ENCODE measurements at places on chromosomes 11 and 22.

- no peak for DNase-seq
Measured at GRCh38 chr22:27577574-27577969, 224.0 kb downstream of the MN1 start.

GRCh38 chr22:39898997-39899396 is 1.9 kb upstream of the GRAP2 start:
- DNase-seq: no peak

DNA sequence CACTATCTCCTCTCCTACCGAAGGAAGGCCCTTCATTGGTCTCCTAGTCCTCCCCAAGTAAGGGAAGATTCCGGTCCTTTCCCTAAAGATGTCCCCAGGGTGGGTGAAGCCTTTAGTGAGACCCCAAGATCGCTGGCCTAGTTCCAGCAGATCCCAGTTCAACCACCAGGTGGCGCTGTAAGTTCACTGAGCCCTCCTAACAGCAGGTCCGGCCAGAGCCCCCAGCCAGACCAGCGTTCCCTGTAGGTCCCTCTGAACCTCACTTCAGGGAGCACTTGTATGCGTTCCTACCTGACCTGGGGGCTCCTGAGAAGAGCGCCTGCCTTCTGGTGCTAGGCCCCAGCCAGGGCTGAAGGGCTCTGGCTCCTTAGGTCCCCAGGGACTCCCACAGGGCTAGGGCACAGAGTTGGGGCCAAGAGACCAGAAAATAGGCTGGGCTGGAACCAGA is 38.1 kb downstream of the LMO1 start:
- DNase-seq: peak; percentile 65

GRCh38 chr11:47415949-47416472 is 7.6 kb downstream of the SLC39A13 start:
- DNase-seq: no peak

- no peak for DNase-seq
Measured at GRCh38 chr11:75762885-75763284, 5.7 kb upstream of the DGAT2 start.

- DNase-seq: no peak
Measured at GRCh38 chr11:127393460-127393997, 393.0 kb upstream of the KIRREL3 start.

DNA sequence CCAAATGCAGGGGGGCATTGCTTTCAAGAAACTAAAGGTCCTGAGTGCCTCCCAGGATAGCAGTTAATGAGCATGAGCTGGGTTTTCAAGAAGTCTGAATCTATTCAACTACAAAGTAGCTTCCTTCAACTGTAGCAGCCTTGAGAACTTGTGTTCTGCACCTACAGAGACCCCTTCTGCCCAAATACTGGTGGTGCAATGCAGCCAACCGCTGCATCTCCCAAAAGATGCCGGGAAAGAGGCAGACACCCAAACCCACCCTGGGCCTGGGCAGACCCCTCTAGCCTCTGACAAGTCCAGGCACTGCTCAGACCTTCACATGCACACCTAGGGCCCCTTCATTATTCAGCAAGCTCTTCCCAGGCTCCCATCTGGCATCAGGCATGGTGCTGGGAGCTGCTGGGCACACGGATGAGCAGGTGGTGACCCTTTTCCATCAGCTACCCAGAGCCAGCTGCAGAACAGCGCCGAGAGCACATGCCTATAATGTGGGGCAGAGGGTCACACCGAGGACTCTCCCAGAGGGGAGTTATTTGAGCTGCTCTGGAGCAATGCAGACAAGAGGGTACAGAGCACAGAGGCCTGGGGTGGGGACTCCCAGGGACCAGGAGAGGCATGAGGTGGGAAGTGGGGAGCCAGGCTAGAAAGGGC is 44.9 kb upstream of the ETS1 start:
- DNase-seq: no peak

DNA sequence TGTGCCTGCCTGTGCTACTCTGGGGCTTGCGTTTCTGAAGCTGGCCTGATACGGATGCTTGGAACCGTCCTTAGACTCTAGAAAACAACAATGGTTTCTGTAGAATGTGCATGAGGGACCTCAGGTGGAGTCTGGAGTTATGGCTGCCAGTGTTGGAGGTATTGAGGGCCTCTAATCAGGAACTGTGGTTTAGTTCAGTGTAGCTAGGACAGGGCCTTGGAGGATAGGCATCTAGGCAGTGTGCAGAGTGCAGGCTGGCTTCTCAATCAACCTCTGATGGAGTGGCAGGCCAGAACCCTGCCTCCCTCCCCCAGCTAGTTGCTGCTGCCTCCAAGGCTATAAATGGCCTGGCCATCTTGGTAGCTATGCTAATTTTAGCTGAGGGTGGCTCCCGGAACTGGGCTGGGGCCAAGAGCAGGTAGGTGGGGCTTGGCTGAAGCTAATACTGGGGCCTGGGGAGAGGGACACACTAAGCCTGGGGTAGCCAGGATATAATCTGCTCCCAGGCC is 4.0 kb downstream of the STIM1 start:
- DNase-seq: no peak

- no peak for DNase-seq
Measured at GRCh38 chr22:37033605-37034430, 14.3 kb downstream of the MPST start.

DNA sequence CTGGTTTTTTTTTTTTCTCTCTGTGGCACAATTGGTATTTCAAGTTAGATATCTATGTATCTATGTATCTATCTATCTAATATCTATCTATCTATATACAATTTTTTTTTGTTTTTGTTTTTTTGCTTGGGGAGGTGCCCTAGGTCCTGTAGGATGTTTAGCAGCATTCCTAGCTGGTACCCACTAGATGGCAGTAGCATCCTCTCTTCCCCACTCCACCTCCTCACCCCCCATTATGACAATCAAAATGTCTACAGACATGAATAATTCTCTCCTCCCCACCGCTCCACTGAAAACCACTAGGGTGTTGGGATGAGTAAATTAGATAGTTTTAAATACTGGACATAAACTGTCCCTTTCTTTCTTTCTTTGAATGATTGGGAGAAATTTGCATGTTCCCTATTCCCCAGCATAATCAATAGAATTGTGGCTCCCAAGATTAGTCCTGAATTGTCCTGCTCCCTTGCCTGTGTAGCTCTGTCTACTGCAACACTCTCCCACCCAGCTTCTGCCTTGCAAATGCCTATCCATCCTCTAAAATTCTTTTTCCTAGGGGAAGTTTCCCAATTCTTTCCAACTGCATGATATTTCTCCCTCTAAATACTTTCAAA is 1152.4 kb downstream of the LRRC4C start:
- no peak for DNase-seq

- DNase-seq: no peak
Measured at GRCh38 chr11:116333001-116333535, 439.7 kb downstream of the BUD13 start.

- no peak for DNase-seq
Measured at GRCh38 chr11:125262830-125263218, 98.3 kb downstream of the PKNOX2 start.

DNA sequence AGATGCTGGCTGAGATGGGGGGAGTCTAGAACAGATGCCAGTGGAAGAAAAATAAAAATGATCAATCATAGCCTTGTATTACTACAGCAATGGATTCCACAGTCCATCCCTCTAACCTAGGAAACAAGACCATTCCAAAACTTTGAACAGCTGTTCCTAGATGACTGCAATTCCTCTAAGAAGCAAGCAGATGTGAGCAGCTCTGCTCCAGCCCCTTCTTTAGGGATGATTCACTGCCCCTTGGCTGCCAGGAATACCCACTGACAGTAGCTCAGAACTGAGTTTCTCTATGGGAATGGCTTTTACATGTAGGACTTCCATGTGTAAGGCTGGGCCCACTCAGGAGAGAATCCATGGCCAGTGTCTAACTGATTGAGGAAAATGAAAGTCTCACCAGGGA is 943.9 kb downstream of the OPCML start:
- DNase-seq: no peak

DNA sequence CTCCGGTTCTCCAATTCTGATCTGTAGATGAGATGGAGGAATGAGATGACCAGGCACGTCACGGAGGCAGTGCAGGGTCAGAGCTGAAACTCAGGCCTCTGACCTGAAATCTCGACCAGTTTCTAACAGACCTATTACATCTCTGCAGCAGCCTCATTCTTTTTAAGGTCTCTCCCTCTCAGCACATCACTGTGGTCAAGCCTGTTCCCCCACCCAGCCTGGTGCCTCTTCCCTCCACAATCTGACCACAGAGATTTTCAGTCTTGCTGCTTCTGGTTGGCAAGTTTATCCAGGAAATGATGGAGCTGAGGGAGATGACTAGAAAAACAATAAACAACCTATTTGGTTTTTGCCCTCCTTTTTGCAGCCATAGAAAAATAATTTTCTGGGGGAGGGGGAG is 9.5 kb downstream of the GRAMD1B start:
- DNase-seq: no peak

DNA sequence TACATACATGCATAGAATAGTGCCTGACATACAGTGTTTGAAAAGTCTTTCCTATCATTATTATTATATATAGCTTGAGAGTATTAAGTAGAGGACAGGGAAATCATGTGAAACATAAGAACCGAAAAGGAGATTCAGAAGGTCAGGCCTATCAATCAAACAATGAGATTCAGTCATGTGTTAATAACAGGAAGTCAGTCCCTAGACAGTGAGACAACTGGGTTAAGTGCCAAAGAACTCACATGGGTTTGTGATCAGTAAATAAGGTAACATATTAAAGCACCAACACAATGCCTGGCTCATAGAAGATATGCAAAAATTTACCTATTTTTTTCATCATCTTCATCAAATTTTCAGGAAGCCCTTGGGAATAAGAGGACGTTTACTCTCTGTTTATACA is 174.3 kb upstream of the FAT3 start:
- no peak for DNase-seq
